ENCODE measurements at places on chromosomes 4 and X. TPM values are rescaled to one million over a fixed set of nuclear protein-coding genes. Genes with fewer than 3 reads are reported as not detected.

ADGRG2 gene
- 4.3 TPM for total RNA-seq

PAPSS1 gene
- total RNA-seq = 27.0 TPM

PGAM4 gene
- total RNA-seq = not detected

SSX5 gene
- not detected for total RNA-seq

MAP3K15 gene
- not detected for total RNA-seq
